ENCODE measurements at places on chromosomes 5 and 9.

DNA sequence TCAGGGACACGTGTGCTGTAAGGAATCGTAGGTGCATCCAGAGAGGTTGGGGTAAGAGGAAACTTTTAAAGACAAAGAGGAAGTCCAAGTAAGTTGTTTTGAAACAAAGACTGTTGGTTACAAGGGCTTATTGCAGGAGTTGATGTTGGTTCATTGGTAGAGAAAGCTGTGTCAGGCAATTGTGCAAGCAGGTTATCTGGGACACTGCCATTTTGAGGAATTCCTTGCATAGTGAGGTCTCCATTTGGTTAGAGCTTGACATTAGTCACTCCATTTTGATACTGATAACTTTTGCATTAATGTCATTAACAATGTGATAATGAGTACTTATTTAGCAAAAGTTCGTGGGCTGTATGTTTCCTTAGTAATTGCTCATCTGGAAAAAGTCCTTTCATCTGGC, 24.9 kb downstream of the CNOT6 start:
- DNase-seq: no peak

- no peak for DNase-seq
These were observed 488.8 kb downstream of the CDK5RAP2 start for GRCh38 chr9:120091206-120091605.

DNA sequence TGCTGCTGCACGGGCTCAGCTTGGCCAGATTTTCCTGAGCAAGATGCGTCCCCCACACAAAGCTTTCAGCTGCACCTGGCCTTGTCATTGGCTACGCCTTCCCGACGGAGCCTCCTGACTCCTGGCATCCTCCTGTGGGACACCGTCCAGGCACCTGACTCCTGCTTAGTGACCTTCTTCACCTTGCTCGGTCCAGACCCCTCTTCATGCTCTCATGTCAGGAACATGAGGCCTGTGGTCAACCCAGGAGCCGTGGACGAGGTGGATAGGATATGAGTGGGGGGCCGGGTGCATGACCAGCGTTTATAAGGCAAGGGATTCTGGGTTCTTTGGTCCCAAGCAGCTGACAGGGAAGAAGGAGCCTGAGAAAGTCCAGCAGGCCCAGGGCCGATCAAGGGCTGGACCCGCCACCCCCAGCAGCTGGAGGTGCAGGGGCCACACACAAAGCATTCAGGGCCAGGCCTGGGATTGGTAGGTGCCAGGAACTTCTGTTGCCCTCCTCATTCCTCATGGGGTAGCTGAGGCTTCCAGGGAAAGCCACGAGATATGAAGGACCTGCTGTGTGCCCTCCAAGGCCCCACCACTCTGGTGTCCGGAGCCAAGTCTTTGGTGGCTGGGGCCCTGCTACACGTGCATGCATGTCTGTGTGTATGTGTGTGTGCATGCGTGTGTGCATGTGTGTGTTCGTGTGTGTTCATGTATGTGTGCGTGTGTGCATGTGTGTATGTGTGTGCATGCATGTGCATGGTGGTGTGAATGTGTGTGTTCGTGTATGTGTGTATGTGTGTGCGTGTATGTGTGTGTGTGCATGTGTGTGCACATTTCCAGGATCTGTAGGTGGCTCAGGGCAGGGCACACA, 34.9 kb downstream of the SLC6A3 start:
- DNase-seq: no peak

DNA sequence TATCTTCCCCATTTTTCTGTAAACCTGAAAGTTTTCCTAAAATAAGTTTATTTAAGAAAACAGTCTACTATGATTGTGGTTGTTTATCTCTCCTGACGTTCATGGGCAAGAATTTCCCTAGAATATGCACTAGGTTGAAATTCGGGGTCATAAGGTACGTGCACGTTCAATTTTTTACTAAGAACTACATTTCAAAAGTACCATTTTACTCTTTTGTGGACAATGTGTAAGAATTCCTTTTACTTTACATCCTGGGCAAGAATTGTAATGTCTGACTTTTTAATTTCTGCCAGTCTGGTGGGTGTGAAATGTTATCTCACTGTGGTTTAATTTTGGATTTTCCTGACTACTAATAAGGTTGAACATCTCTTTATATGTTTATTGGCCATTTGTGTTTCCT, 12.4 kb downstream of the IL5 start:
- no peak for DNase-seq

DNA sequence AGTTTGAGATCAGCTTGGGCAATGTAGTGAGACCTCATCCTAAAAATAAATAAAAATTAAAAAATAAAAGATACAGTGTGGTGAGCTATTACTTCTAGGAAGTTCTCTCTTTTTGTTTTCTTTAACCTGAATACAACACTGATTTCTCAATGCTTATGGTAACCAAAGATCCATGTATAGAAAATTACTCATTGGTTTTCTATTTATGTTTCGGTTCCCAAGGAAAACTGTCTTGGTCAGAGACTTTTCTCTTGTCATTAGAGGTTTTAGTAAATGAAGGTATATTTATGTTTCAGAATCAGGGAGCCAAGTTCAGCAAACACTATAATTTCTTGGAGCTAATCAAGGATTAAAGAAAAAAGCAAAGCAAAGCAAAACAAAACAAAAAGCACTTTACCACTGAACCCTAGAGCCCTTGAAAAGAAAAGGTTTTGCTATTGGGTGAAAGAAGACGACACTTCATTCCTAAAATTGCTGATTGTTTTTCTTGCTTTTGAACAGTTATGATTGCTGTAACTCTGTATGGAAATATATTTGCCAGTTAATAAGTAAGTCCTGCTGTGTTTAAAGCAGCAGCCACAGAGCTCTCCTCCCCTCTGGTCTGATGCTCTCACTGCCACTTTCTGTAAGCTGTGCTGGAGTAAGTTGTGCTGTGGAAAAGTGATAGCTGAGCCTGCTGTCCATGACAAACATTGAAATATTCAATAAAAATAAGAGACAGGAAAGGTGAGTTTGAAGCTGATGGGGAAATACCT, 298.2 kb downstream of the CD180 start:
- DNase-seq: no peak

- DNase-seq: no peak
These were observed 292.9 kb downstream of the NSG2 start for GRCh38 chr5:174338185-174339010.

- no peak for DNase-seq
These were observed 79.0 kb upstream of the RETREG1 start for GRCh38 chr5:16695779-16696178.

- DNase-seq: no peak
These were observed 1053.2 kb downstream of the TAF11L14 start for GRCh38 chr5:18687429-18687828.

DNA sequence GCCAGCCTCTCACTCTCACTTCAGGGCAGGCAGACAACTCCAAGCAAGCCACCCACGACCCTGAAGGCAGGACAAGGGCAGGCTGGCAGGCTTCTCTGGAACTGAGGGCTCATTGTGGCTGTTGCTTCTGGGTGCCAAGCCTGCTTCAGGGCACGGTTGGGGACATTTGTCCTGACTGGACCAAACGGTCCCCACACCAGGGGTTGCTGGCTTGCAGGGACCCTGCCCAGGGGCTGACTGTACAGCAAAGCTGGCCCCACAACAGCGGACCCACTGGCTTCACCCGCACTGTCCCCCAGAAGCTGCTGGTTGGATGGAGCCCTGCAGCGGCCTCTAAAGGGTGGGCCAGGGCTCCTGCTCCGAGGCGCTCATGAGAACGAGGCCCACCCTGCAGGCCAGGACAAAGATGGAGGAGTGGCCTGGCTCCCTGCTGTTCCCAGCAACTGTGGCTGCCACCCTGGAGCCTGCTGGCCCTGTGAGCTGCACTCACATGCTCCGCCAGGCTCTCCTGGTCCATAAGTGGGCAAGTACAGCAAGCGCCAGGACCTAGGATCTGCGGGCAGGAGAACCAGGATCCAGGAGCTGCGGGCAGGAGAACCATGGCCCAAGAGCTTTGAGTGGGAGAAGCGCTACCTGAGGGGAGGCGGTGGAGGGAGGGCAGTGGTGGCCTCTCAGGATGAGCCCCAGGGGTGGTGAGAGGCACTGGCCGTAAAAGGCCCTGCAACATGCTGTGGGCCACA, 34.4 kb upstream of the NSMF start:
- no peak for DNase-seq

DNA sequence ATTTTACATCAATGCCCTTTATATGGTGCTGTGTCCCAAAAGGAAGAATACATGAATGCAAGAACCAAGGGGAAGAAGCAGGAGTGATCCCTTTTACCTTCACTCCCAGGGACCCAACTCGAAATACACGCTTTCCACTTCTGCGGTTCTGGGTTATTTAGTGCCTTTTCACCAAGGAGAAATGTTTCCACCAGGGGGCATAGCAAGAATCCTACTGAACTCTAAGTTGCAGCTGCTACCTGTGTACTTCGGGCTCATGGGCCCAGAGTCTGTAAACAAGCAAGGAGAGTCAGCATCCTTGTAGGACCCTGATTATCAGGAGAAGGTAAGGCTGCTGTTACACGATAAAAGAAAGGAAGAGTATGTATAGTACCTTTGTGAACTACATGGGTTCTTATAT, 45.7 kb downstream of the DPYSL3 start:
- DNase-seq: no peak

DNA sequence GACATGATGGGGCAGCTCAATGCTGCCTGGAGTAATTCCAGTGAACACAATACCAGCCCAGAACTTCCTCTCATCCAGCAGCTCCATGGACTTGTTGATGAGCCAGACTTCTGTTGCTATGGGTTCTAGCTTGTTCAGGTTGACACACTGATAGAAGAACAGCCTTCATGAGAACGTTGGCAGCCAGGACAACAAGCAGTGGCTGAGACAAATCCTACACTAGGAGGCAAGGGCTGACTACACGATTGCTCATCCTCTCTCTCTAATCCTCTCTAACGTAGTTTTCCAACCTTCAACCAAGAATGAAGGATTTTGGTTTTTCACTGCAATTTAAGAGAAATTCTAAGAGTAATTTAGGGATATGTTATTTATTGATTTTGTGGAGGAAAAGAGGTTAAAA, 67.8 kb downstream of the NIPSNAP3B start:
- no peak for DNase-seq

- no peak for DNase-seq
These were observed 872.3 kb downstream of the MAT2B start for GRCh38 chr5:164377746-164378145.

DNA sequence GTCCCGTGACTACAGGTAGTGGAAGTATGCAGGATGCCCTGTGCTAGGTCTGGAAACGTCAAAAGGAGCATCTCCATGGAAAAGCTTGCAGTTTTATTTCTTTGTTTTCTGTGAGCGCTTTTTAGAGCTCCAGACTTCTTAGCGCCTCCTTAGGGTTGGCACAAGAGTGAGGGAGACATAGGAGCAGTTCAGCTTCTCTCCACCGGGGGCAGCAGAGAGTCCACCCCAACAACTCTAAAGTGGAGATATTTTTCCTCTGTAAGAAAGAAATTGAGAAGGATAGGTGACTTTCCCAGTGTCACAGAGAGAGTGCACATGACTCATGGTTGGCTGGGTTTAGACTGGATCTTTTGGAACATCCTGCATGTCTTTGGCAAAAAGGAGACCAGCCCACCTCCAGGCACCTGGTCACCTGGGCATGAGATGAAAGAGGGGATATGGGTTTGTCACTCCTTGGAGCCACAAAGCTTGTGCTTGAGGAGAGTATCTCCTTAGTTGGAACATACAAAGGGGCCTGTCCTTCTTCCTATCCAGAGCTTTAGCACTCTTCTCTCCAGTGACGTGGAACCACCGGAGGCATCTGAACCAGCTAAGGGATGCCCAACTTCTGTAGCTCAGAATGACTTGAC, 637.7 kb downstream of the SEMA5A start:
- DNase-seq: no peak

- no peak for DNase-seq
These were observed 1.4 kb downstream of the RGS7BP start for GRCh38 chr5:64507264-64507605.

GRCh38 chr9:113541019-113541900, 77.7 kb downstream of the RGS3 start:
- DNase-seq: no peak

DNA sequence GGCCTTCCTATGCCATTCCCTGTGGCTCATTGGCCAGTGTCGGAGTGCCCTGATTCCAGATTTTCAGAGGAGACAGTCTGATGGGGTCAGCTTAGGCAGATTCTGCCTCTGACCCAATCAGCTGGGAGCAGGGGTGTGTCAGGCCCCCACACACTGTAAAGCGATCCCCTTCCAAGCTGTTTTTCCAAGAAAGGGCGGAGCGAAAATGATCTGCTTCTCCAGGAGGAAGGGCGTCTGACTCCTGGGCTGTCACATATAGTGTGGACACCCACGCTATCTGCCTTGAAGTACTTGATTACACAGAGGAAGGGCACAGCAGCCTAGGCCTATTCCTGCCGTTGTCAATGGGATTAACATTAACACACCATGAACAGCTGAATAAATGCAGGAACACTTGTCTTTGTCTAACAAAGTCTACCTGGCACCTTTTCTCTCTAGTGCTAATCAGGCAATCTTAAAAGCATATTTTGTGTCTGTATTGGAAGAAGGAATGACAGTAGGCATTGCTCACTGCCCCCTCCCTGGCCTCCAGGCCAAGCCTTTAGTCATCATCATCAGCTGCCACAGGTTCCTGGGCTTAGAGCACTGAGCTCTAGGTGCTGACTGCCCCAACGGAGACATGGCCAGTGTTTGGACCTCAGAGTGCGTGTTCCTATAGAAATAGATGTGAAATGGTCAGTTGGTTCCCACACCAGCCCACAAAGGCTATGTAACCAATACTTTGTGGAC, 218.7 kb downstream of the MELK start:
- DNase-seq: no peak

DNA sequence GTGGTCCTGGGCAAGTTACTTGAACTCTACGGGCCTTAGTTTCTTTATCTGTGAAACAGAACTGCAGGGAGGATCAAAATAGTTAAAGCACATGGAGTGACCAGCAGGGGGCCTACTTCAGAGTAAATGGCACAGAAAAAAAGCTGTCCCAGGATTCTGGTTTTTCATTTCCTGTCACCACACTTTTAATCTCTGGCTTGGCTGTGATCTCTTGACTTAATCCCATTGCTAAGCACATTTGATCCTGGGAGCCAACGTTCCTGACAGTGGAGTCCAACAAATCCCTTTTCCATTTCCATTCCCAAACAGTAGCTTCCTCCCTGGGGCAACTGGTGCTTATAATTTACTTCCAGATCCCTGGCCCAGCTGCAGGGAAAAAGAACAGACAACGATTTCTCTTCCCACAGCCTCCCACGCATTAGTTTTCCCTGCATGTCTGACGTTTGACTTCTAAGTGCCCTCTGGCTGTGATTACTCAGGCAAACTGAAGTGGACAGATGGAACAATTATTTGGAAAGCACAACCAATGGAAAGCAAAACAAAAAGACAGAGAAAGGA, 136.5 kb upstream of the STK32A start:
- DNase-seq: no peak

DNA sequence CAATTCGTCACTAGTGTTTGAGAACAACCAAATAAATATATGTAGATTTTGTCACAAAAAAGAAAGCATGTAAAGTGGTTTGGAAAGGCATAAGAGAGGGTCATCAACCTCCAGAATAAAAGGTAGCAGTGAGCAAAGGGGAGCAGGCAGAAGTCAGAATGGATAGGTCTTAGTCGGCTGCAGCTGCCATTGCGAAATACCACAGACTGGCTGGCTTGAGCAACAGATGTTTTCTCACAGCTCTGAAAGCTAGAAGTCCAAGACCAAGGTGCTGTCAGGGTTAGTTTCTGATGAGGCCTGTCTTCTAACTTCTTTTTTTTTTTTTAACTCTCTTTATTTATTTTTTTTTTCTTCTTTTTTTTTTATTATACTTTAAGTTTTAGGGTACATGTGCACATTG, 208.1 kb upstream of the PIK3R1 start:
- DNase-seq: no peak

All from activated CD4-positive, alpha-beta T cell treated with anti-CD3 and anti-CD28 coated beads for 4 hours (primary cell).